ENCODE measurements at places on chromosomes 3 and 15.
A peak's percentile ranks its signal among the peaks of the same experiment; 100 is the strongest.

DNA sequence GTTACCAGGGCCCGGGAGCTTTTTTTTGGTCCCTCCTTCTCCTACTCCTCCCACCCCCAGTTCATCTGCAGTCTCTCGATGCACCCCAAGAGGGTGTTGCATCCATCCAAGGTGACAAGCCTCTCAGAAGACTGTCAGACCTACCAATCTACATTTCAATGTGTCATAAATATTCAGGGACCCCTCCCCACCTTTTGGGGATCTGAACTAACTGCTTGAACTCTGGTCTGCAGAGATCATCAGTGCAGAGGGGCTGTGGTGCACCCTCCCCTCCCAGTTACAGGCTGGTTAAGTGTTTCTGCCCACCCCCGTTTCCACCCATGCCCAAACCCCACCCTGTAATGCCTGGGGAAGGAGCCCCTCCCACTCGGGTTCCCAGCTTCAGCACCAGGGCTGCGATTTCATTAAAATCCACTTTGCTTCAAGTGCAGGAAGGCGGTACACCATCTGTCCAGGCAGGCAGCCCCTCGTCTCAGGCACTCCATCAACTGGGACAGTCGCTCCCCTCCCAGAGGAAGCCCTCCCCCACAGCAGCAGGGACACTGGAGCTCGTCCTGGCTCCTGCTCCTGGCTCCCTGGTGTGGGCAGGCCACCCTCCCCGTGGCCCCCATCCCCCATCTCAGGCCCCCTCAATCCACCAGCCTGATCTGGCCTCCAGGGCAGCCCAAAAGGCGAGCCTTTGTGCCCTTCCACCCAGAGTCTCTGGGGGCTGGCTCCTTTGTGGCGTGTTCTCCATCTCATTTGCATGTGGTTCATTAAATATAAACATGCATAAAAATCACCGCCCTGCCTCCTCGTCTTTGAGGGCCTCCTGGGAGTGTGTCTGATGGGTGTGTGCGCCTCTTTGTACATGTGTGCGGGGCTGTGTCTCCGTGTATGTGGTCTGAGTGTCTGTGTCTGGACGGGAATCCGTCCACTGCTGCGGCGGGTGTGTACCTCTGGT, 32.3 kb downstream of the RNU5B-1 start:
- no peak for DNase-seq
- H3K4me1 ChIP-seq = no peaks in the 10 kb centered on the region
- H3K4me3 ChIP-seq = no peak overlapping the region

DNA sequence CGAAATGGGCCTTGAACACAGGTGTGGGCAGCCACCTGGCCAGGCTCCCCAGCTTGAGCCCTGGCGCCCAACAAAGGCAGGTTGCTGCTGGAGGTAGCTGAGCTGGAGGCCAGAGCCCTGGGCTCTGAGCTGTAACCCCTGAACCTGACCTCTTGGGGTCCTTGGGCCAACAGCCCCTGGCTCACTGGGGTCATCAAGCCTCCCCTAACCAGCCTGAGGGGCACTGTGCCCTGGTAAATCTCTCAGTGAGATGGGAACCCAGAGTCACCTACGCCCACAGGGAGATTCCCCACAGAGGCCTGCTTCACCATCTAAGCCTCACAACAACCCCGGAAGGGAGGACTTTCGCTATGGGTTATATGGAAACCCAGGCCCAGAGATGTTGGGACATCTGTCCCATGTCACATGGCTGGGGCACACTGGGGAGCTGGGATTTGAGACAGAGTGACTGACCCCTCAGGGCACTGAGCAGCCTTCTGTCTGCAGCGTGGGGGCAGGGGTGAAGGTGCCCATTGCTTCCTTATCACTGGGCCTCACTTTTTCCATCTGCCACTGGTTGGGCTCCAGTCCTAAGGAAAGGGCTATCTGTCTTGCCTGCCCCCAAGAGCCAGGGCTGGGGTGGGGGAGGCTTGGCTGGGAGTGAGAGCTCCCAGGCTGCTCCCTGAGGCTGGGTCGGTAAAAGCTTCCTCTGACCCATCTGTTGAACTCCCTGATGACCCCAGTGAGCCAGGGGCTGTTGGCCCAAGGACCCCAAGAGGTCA, 59.1 kb downstream of the IQSEC1 start:
- DNase-seq = no peak
- peaks cover 14% of the 10 kb centered on the region for H3K4me1 ChIP-seq
- no peaks in the 10 kb centered on the region for H3K27me3 ChIP-seq
- no peaks in the 10 kb centered on the region for H3K36me3 ChIP-seq
- no peak overlapping the region for H3K4me3 ChIP-seq
- no peak overlapping the region for H3K27ac ChIP-seq

DNA sequence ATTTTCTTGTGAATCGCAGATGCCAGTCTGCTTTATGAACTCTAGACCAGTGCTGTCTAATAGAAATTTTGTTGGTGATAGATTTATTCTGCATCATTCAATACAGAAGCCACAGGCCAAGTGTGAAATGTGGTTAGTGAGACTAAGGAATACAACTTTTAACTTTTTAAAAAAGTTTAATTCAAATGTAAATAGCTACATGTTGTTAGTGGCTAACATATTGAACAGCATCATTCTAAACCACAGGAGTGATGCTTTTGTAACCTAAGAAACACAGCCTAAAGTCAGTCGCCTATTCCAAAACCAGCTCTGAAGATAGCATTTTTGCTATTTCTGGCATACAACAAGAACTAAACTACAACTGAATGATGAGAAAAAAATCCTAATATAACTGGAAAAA, 164.8 kb upstream of the CBLB start:
- peaks cover 14% of the 10 kb centered on the region for H3K4me1 ChIP-seq
- no peak for DNase-seq
- no peak overlapping the region for H3K27ac ChIP-seq
- no peaks in the 10 kb centered on the region for H3K36me3 ChIP-seq
- no peaks in the 10 kb centered on the region for H3K27me3 ChIP-seq

DNA sequence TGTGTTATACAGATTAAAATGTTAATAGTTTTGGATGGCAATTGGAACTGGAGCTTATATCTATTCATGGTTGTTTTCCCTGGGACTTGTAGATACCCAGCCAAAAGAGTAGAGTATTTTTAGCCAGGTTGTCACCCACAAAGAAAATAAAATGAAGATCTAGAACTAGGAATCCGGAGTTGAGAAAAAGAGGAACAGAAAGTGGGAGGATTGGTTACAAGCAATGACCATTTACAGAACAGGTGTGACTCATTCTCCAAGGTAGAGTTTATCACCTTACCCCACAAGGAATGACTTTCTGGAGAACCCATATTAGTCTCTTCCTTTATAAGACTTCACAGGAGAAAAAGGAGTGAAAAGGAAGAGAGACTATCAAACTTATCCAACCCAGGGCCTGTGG, 99.8 kb downstream of the TMEM108 start:
- no peaks in the 10 kb centered on the region for H3K36me3 ChIP-seq
- DNase-seq = no peak
- H3K27me3 ChIP-seq = no peaks in the 10 kb centered on the region
- no peak overlapping the region for H3K27ac ChIP-seq
- no peaks in the 10 kb centered on the region for H3K4me1 ChIP-seq
- H3K4me3 ChIP-seq = no peak overlapping the region

GRCh38 chr15:70722266-70723121, 40.9 kb downstream of the UACA start:
- no peaks in the 10 kb centered on the region for H3K36me3 ChIP-seq
- H3K27me3 ChIP-seq = no peaks in the 10 kb centered on the region

DNA sequence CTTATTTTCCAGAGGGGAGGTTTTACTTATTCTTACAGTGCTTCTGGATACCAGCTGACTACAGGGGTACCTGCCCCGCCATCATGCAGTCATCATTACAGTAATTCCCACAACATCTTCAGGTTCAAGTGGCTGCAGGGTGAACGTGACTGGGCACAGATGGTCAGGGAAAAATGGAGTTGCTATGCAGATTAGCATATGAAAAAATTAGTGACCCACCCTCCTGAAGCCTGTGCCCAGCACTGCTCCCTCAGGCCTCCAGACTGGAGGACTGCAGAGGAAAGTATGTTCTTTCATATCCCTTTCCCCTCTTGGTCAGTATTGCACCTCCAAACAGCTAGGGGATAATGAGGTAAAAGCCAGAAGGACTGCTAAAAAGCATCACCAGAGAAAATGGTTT, 937.9 kb downstream of the TUSC7 start:
- no peaks in the 10 kb centered on the region for H3K27me3 ChIP-seq
- no peak for DNase-seq
- no peak overlapping the region for H3K4me3 ChIP-seq
- H3K4me1 ChIP-seq = peaks cover 8% of the 10 kb centered on the region
- no peak overlapping the region for H3K27ac ChIP-seq

DNA sequence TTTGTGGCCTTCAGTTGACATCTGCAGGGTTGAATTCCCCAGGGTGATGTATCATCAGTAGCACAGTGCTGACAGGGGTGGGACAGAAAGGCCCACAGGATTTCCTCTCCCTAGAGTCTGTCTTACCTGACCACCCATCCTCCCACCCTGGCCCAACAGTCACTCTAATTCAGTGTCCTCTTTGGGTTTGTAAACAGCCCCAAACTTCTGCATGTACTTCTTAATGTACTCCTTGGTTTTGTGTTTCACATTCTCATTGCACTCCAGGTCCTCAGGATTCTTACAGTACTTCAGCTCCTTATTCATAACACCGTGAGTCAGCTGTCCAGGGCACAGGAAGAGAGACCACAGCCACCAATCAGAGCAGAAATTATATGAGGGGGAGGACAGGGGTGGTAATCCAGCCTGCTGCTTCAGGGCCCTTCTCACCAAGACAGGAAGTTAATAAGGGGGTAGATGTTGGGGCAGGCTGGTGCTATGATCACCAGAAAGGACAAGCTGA, 37.5 kb downstream of the NBEAL2 start:
- H3K27ac ChIP-seq = peak overlapping the region; percentile 75
- H3K4me1 ChIP-seq = peaks cover 28% of the 10 kb centered on the region
- peak; percentile 90 for DNase-seq
- no peaks in the 10 kb centered on the region for H3K27me3 ChIP-seq

- H3K27ac ChIP-seq = no peak overlapping the region
- no peaks in the 10 kb centered on the region for H3K36me3 ChIP-seq
- no peaks in the 10 kb centered on the region for H3K27me3 ChIP-seq
- H3K4me1 ChIP-seq = peaks cover 12% of the 10 kb centered on the region
- DNase-seq = peak; percentile 67
Measured at GRCh38 chr3:52001443-52001974, 5.8 kb upstream of the RPL29 start.

GRCh38 chr3:162029736-162030135, 533.1 kb downstream of the OTOL1 start:
- no peaks in the 10 kb centered on the region for H3K4me1 ChIP-seq
- H3K27ac ChIP-seq = no peak overlapping the region
- no peak overlapping the region for H3K4me3 ChIP-seq
- no peaks in the 10 kb centered on the region for H3K27me3 ChIP-seq

DNA sequence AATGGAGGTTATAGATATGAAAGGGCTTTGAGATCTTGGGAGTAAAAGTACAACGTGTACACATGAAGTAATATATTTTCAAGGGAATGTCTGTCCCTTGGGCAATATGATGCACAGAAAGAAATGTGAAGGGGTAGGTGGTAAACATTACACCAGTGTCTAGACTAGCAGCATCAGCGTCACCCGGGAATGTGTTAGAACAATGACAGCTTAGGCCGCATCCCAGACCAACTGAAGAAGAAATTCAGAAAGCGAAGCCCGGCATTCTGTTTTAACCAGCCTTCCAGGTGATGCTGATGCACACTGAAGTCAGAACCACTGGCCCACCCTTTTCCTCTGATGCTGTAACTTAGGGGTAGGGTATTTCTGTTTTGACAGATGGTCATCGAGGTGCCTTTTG, 6.3 kb downstream of the INAFM2 start:
- no peaks in the 10 kb centered on the region for H3K27me3 ChIP-seq
- H3K4me3 ChIP-seq = no peak overlapping the region
- peak overlapping the region; percentile 50 for H3K27ac ChIP-seq
- H3K4me1 ChIP-seq = peaks cover 52% of the 10 kb centered on the region
- DNase-seq = peak; percentile 29

DNA sequence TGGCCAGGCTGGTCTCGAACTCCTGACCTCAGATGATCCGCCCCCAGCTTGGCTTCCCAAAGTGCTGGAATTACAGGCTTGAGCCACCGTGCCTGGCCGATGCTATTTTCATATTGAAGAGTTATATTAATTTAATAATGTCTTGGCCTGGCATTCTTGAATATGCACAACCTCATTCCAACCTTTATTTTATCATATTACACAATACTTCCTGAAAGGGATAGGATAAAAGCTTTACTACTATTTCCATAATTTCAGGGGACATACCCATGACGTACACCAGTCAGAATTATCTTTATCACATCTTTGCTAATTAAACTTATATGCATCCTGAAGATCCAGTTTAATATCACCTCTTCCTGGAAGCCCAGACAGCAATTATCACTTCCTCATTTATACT, 205.3 kb downstream of the ZIC4 start:
- DNase-seq = no peak
- peaks cover 7% of the 10 kb centered on the region for H3K4me1 ChIP-seq
- no peaks in the 10 kb centered on the region for H3K36me3 ChIP-seq
- no peak overlapping the region for H3K4me3 ChIP-seq

DNA sequence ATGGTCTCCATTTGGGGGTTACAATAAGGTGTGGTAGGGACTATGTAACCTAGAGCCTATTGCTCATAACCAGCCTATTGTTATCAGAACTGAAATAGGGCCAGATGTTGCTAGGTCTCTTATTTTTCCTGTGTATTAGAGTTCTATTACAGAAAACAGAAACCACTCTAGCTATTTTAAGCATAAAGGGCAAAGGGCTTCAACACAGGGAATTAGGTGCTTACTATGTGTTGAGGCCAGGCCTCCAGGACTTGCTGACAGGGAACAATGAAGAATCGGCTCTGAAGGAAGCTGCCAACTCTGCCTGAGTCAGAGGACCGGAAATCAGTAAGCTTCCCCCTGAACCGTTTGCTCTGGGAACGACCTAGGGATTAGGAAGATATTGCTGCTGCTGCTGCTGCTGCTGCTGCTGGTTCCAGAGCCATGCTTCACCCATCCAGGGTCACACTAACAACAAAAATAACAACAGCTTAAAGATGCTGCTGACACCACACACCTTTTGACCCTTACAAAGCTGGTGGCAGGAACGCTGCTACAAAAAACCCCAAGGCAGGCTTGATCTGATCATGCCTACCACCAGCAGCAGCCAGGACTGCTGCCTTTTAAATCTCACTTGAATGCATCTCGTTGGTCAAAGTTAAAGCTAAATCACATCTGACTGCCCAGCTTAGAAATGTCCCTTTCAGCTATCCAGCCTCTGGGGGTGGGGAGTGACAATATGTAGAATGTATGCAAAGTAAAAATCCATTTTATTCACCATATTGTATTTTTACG, 276.9 kb upstream of the IL12A start:
- H3K27me3 ChIP-seq = no peaks in the 10 kb centered on the region
- DNase-seq = peak; percentile 94
- H3K27ac ChIP-seq = peak overlapping the region; percentile 48
- no peaks in the 10 kb centered on the region for H3K36me3 ChIP-seq
